AG04449 (cell line): ENCODE measurements at places on chromosomes 5 and 9.
A peak's percentile ranks its signal among the peaks of the same experiment; 100 is the strongest.

- DNase-seq, result no peak
Observed at GRCh38 chr5:10374046-10375022, 20.8 kb downstream of the MARCHF6 start.

GRCh38 chr5:43608406-43608805, 5.4 kb downstream of the NNT start:
- no peak for DNase-seq

DNA sequence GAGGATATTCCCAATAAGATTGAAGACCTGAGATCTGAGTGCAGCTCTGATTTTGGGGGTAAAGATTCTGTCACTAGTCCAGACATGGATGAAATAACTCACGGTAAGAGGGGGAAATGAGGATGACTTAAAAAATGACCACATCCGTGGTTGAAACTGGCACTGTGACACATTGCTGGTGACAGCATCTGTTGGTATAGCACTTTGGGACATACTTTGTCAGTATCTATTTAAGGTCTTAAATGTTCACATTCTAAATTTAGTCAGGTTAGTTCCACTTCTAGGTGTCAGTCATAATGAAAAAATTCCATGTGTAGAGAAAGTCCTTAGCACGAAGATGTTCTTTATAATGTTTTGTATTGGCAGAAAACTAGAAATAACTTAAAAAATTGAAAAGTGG, 70.9 kb downstream of the GAPVD1 start:
- no peak for DNase-seq

DNA sequence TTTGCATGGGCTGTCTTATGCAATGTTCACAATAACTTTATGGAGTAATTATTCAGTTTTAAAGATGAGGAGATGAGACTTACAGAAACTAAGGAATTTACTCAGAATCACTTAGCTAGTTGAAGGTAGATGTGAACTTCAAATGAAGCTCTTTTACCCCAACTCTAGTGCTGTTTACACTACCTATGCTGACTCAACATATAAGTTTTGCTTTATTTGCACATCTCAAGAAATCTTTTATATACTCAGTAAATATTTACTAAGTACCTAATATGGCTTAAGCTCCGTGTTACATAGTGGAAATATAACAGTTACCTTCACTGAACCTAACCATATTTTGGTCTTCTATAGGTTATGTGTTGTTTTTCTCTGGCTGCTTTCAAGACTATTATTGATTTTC, 293.2 kb downstream of the ANXA1 start:
- DNase-seq, result no peak

- DNase-seq, result peak; percentile 4
Observed at GRCh38 chr5:160507221-160507721, 85.6 kb downstream of the PTTG1 start.

DNA sequence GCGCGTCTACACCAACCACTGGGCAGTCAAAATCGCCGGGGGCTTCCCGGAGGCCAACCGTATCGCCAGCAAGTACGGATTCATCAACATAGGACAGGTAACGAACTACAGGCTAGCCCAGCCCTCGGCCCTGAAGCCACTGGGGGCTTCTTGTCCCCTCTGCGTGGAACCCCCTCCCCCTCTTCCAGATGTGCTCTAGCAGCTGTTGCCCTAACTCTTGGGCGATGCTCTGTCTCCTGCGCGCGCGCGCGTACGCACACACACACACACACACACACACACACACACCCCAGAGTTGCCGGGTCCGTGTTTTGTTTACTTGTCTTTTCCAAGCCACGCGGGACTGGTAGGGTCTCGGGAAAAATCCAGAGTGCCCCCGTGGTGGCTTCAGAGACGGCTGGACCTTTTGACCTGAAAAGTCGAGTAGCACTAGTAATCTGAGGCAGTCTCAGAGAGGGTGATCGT, 836 bp downstream of the PCSK5 start:
- DNase-seq, result no peak

DNA sequence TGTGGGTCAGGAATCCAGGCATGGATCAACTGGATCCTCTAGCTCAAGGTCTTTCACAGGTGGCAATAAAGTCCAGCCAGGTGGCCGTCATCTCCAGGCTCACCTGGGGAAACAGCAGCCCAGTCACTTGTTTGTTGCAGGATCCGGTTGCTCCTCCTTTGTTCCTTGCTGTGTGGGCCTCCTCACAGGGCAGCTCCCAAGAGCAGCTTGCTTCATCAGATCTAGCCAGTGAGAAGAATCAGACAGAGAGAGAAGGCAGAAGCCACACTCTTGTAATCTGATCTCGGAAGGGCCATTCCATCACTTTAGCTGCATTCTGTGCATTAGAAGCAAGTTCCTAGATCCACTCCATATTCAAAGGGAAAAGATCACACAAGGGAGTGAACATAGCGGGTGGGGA, 3.2 kb upstream of the HSD17B3 start:
- DNase-seq, result no peak

GRCh38 chr9:28782630-28783029, 1209.3 kb upstream of the C9orf72 start:
- DNase-seq, result no peak

DNA sequence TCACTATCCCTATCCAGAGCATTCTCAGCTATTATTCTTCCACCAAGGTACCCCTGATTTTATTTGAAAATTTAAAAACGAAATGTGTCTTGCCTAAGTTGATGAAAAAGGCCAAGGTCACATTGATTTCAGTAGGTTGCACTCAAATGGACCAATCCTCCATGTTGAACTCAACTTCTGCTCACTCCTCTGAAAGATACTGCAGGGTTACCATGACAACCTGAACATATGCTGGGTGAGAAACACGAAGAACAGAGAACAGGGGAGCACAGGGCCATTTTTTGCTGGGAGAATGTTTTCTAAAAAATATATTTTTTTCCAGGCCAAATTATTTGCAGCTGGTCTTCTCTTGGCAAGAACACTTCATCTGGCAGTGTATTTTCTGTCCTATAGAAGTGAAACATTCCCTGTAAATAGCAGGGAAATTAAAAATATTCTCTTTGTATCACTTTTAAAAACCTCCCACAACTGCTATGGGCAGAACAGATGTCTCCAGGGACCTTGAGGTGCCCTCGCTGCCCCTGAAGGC, 215.9 kb downstream of the NXNL2 start:
- no peak for DNase-seq

DNA sequence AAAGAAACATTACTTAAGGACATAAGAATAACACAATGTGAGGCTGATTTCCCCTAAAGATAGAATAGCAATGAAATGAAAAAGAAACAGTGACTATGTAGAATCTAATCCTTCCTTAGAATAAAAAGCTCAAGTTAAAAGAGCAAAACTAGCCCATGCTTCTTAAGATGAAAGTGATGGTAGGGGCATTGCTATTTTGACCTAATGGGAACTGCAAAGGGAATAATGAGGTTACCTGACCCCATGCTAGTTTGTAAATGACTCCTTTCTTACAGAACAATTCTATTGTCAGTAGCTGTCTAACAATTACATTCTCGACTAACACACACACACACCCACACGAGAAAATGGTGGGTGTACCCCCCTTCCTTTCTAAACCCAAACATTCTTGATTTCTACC, 575.8 kb downstream of the CSNK1G3 start:
- no peak for DNase-seq

DNA sequence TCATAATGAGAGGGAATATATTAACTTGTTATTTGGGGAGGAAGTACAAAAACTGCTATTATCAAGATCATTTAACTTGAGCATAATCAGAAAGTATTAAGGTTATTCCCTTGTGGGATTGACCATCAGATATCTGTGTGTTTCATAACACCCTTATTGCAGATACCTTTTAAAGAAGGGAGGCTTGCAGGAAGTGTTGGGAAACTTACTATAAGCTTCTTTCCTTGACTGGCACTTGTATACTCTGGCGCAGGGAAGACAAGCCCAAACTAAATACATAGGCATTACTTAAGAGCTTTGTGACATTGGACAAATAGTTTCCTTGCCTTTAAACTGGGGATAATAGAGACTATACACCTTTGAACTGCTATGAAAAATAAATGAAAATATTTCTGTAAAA, 50.9 kb downstream of the PIK3R1 start:
- no peak for DNase-seq

GRCh38 chr5:141703133-141703561, 21.1 kb upstream of the ARAP3 start:
- DNase-seq, result no peak

GRCh38 chr9:9912459-9912858, 700.3 kb downstream of the PTPRD start:
- DNase-seq, result no peak

GRCh38 chr5:128927644-128928043, 37.6 kb upstream of the SLC27A6 start:
- DNase-seq, result no peak

- no peak for DNase-seq
Observed at GRCh38 chr9:128190516-128191405, 611 bp downstream of the CIZ1 start.

- DNase-seq, result no peak
Observed at GRCh38 chr9:135971892-135972291, 10.7 kb upstream of the UBAC1 start.

- DNase-seq, result no peak
Observed at GRCh38 chr5:15383469-15383868, 116.5 kb upstream of the FBXL7 start.

GRCh38 chr5:96302174-96302738, 130.8 kb downstream of the PCSK1 start:
- no peak for DNase-seq

GRCh38 chr9:31699836-31700235, 684.6 kb upstream of the ACO1 start:
- DNase-seq, result no peak
